ENCODE measurements at places on chromosomes 6 and 20.

GRCh38 chr20:4815628-4816027, 93.9 kb downstream of the PRND start:
- no peak for DNase-seq

DNA sequence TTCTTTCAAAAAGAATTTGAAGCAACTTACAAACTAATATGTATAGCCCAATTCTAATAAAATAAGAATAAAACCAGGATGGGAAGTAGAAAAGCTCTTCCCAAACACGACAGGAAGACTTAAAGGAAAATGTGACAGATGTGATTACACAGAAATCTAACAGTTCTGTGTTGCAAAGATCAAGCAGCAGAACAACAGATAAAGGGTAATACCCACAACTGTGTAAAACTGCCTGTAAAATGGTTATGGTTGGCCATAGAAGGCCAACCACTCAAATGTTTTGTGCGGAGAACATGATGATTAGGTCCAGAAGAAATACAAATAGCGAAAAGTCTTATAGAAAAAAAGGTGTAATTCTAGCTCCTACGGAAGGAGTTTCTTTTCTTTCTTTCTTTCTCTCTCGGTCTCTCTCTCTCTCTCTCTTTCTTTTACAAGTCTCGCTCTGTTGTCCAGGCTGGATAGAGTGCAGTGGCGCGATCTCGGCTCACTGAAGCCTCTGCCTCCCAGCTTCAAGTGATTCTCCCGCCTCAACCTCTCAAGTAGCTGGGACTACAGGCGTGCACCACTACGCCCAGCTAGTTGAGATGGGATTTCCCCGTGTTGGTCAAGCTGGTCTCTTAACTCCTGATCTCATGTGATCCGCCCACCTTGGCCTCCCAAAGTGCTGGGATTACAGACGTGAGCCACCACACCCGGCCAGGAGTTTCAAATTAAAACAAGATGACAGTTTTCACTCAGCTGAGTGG, 128.5 kb downstream of the QRSL1 start:
- DNase-seq = no peak

DNA sequence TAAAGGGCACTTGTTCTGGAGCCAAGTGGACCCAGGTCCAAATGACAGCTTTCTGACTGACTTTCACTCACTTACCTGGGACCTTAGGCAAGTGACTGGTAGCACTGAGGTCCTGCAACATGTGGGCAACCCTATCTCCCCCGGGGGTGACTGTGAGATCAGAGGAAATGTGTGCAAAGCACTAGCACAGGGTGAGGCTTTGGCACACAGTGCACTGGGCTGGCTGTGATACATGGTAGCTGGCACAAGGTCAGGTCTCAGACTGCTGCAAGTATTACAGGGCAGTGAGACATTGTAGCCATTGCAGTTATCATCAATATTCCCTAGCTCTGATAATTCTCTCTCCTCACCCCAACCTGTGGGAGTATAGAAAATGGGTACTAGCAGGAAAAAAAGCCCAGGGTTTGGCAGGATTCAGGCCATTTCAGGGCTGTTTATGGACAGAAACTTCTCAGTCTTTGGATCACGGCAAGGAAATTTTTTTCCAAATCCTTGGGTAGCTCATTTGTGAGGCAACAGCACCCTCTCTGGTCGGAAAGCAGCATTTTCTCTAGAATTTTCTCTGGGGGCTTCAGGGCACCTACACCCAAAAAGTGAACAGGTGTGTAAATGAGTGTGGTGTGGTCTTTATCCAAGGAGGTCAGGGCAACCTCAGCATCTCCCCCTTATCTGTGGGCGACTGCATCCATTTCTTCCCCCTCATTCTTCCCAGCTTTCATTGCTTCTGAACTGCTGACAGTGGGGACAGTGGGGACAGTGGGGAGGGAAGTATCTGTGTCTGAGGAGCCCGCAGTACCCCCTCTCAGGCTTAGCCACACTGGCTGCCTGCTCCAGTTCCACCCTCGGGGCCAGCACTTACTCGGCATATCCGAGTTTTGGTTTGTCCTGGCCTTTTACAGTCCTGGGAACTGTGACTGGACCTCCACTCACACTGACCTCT, 148.7 kb upstream of the PHACTR3 start:
- DNase-seq = no peak

- no peak for DNase-seq
Observed at GRCh38 chr20:38217791-38218565, 42.6 kb downstream of the KIAA1755 start.

DNA sequence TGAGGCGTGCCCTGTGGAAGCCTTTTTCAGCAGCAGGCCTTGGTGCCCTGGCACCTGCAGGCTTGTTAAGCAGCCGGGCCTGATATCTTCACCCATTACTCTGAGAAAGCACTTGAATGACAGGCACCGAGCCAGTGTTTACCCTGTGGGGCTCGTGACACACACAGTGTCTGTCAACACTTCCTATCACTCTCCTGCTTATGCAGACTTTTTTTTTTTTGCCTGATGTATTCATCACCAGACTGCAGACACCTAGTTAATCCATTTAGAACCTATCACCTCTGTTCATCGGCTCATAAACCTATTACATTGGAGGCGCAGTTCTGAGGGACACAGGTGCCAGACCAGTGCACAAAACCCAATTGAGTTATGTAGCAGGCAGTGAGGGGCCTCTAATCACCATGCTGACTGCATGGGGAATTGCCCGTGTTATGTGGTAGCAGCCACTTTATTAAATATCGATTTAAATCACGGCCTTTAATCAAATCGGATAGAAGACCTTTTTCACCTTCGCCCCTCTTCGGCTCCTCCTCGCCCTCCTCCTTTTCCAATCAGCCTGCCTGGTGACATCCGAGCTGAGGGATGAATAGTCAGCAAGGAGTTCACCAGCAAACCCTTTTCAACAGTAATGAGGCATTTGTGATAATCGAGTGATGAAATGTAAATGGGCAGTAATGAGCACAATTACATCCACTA, 962.9 kb upstream of the SLC35B3 start:
- DNase-seq = no peak

GRCh38 chr6:82056567-82056966, 191.0 kb downstream of the IBTK start:
- DNase-seq = no peak

GRCh38 chr6:4397307-4397706, 261.9 kb upstream of the ECI2 start:
- DNase-seq = no peak

- DNase-seq = no peak
Observed at GRCh38 chr6:166977621-166978525, 21.3 kb upstream of the CEP43 start.

DNA sequence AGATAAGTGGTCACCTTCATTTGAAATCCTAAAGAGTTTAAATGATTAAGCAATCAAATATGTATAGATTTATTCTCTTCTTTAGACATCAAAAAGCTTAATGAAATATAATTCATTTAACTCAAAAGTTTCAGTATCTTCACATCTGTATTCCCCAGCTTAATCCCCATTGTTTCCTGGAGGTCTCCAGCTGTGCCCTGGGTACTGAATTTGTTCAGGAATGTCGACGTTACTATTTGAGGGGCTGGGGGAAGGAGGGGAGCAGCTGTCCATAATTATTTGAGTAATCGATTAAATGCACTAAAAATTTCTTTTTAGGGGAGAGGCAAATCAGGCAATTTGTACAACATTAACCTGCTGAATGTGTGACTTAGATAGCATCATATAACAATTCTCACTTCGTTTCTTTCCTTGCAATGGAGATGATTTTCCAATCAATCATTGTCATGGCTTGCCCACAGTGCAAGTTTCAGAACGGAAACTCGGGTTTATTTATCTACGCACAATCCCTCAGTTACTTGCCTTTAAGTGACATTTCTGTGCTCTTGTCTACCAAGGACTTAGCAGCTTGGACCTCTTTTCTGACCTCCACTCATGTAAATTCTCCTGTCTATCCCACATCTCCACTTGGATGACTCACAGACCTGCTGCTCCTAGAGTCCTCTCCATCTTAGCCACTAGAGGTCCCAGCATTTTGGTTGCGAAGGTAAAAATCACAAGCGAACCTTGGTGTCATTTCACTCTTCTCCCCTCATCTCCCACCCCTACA, 3.9 kb downstream of the DOK5 start:
- no peak for DNase-seq

DNA sequence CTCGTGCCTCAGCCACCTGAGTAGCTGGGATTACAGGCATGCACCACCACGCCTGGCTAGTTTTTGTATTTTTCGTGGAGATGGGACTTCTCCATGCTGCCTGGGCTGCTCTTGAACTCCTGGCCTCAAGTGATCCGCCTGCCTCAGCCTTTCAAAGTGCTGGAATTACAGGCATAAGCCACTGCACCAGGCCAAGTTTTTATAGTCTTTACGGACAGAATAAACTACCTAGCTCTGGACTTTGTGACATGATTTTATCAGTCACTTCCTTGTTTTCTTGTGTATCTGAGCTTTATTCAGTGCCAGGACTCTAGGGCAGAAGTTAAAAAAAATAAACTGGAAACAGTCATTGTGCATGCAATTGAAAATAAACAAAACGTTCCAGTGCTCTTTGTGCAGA, 46.7 kb upstream of the RALGAPA2 start:
- DNase-seq = no peak

- no peak for DNase-seq
Observed at GRCh38 chr6:145801021-145801420, 13.6 kb downstream of the FBXO30 start.

All from CD4-positive, alpha-beta T cell (primary cell).